Right cardiac atrium (tissue), 5 donors: ENCODE measurements at places on chromosomes 5 and 9.

DNA sequence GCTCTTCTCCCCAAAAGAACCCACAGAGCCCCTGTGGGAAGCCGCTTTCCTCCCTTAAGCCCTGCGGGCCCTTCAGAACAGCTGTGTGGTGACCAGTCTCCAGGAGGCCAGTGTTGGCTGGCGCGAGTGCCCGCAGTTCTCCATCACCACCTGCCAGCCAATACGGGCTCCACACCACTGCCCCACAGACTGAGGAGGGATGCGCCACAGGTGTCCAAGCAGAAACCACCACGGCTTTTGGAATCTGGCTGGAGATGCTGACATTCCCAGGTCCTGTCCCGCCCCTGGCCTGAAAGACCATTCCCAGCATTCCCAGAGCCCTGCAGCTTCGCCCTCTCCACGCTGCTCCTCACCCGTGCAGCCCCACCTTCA lies 12.8 kb downstream of the CCNI2 start:
- no peak for DNase-seq

DNA sequence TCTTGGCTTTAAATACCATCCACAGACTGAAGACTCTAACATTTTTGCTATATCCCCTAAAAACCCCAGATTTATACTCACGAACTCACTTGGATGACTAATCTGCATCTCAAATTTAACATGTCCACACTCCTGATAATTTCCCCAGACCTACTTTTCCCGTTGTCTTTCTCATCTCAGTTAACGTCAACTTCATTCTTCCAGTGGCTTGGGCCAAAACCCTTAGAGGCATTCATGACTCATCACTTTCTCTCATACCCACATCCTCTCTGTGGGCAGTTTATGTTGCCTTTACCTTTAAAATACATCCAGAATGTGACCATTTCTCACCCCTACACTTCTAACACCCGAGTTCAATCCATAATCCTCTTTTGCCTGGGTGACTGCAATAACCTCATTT lies 96.7 kb downstream of the EDIL3 start:
- DNase-seq, result no peak

DNA sequence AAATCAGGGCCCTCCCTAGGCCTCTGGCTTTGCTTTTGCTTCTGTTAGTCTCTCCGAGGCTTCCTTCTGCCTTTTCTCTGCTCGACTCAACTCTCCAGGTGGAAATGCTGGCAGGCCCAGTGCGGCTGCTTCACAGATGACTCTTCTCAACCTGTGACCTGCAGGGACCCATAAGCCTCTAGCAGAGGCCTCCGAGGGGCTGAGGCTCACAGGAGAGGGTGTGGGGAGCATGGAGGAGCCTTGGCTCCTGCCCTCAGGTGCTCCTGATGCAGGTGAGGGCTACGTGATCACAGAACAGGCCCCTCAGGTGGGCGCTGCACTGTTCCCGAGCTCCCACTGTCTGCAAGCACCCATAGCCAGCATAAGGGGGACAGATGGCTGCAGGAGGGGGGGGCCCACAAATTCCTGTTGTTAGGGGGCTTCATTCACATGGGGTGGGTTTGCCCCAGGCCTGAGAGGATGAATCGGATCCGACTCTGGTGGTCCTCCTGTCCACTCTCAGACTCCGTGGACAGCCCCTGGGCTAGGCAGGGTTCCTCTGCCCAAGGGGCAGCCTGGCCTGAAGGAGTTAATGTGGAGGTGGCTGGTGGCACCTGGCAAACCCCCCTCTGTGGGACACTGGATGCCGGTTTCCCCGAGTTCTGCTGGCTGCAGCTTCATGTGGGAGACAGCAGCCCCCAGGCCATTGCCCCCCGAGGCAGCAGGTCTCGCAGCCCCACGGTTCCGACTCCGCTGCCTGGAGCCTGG lies 10.9 kb upstream of the FCN2 start:
- no peak for DNase-seq

DNA sequence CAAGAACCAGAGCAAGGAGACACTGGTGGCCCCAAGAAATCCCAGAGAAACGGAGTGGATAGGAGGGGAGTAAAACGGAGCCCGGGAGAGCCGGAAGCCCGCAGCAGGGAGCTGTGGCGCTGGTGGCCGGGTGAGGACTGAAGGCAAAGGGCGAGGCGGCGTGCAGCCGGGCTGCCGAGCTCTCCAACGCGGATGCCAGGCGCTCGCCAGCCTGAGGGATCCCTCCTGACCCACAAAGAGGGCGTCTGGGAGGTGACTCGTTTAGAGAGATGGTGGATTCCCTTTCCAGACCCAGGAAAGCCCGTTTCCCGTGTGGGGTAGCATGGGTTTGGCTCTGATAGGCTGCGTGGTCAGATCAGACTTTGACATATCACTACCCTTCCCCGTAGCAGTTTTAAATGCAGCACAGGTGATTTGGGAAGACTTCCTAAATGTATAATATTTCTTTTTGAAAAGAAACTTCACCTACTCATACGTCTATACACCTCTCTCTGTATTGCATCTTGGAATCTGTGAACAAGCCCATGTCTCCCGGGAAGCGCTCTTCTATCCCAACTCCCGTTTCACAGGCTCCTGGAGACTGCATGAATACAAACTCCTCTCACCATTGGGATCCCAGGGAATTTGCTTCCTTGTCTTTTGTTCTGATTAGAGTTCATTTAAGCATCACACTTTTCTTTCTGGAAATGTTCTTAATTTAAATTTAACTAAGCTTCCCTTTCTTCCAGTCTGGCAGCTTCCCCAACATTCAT lies 158.1 kb downstream of the C9orf152 start:
- DNase-seq, result peak; percentile 68

DNA sequence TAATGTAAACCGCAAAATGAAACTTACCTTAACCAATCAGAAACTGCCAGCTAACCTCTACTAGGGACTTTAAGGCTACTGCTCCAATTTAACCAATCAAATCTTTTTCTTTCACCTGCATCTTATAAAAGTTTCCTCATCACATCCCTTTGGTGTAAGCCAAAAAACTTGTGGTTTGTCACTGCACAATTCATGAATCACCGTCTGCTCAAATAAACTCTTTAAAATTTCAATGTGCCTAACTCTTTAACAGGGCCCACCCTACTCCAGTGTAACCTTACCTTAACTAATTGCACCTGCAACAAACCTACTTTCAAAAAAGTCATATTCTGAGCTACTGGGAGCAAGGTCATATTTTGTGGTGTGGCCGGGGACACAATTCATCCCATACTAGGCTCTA lies 172.2 kb upstream of the GRAMD2B start:
- no peak for DNase-seq

DNA sequence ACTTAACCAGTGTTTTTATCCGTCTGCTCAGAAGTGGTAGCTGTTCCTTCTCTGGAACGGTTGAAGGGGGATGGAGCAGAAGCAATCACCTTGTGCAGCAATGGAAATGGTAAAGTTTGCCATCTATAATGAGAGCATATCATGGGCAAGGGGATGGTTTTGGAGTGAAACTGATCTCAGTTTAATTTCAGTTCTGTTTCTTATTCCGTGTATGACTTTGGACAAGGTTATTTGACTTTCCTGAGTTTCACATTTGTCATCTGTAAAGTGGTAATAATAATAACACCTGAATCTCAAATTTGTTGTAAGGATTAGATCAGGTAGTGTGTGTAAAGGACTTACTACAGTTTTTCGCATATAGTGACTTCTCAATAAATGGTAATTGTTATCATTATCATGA lies 106.1 kb downstream of the PCSK1 start:
- no peak for DNase-seq

GRCh38 chr9:35028341-35028740 lies 38.8 kb downstream of the DNAJB5 start:
- DNase-seq, result no peak

DNA sequence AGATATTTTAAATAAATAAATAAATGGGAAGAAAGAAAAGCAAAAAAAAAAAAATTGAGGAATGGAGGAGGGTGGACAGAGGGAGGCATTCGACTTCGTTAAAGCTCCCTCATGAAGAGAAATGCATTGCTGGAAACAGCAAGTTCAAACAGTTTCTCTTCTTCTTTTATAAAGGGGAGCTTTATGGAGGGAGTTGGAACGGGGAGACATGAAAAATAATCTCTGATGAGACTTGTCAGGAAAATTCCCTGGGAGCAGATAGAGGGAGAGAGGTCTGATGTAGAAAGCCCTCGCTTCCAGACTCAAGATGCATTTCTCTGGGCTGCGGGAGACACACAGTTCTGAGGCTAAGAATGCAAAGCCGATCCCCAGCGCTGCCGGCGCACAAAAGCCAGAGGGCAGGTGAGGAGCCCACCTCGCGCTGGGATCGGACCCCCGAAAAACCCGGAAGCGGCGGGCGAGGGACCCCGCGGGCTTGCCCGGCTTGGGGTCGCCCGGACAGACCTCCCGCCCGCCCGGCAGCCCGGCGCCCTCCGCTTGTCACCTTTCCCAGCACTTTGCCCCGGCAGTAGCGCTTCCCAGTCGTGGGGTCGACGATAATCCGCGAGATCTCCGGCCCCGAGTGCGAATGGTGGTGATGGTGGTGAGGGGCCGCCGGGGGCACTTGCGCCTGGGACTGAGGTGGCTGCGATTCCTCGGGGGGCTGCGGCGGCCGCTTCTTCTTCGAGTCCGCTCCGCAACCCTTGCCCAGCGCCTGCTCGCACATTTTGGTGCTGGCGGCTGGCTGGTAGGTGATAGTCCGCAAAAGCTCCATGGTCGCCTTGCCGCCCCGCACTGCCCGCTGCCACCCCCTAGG lies 512 bp downstream of the PLK2 start:
- peak; percentile 42 for DNase-seq
